ENCODE measurements at places on chromosomes 6 and 20. TPM values are rescaled to one million over a fixed set of nuclear protein-coding genes. Genes with fewer than 3 reads are reported as not detected.

Gene HLA-DRB5
- total RNA-seq, result 0.86 TPM

Gene IMPG1
- total RNA-seq, result not detected

Gene SMAP1
- total RNA-seq, result 25.5 TPM

Gene TFEB
- 12.2 TPM for total RNA-seq

Gene NKAIN2
- not detected for total RNA-seq

Gene DDX43
- 1.9 TPM for total RNA-seq

Gene SULF2
- total RNA-seq, result 0.55 TPM

Gene IL17A
- total RNA-seq, result not detected

Gene TSBP1
- total RNA-seq, result not detected

Gene TREML2
- 0.35 TPM for total RNA-seq

Gene TAAR1
- not detected for total RNA-seq

Gene SIRPA
- total RNA-seq, result 2.4 TPM

Gene MATN4
- not detected for total RNA-seq

Gene UBD
- not detected for total RNA-seq

Gene PLTP
- total RNA-seq, result 0.19 TPM

Gene PNLDC1
- 0.94 TPM for total RNA-seq

Gene LST1
- total RNA-seq, result 13.6 TPM

Gene PBOV1
- total RNA-seq, result not detected

Gene AVP
- total RNA-seq, result not detected

Gene LAMA2
- 0.42 TPM for total RNA-seq

Gene RPP21
- 57.6 TPM for total RNA-seq

Gene TPD52L1
- total RNA-seq, result 0.35 TPM

Gene ADGRF5
- not detected for total RNA-seq

Gene DEFB123
- total RNA-seq, result not detected

Gene KCTD20
- total RNA-seq, result 38.9 TPM

Gene DPPA5
- not detected for total RNA-seq

Gene CST4
- total RNA-seq, result not detected

Gene OR2J2
- total RNA-seq, result not detected

Gene AK9
- 18.4 TPM for total RNA-seq

Gene SLC4A11
- total RNA-seq, result 0.83 TPM

Gene PRPF6
- total RNA-seq, result 88.7 TPM

Gene LTB
- total RNA-seq, result 802 TPM

Gene RSPO3
- not detected for total RNA-seq

Gene HMGCLL1
- not detected for total RNA-seq

Gene PLA2G7
- total RNA-seq, result 12.7 TPM

Gene ARMH2
- total RNA-seq, result 3.1 TPM

Gene TRIM10
- total RNA-seq, result not detected

Gene GNMT
- total RNA-seq, result 1.1 TPM

Gene NHLRC1
- total RNA-seq, result 1.1 TPM

Gene RAET1E
- not detected for total RNA-seq

Data from CD4-positive, alpha-beta memory T cell (primary cell).